ENCODE measurements at places on chromosomes 16 and 17.

DNA sequence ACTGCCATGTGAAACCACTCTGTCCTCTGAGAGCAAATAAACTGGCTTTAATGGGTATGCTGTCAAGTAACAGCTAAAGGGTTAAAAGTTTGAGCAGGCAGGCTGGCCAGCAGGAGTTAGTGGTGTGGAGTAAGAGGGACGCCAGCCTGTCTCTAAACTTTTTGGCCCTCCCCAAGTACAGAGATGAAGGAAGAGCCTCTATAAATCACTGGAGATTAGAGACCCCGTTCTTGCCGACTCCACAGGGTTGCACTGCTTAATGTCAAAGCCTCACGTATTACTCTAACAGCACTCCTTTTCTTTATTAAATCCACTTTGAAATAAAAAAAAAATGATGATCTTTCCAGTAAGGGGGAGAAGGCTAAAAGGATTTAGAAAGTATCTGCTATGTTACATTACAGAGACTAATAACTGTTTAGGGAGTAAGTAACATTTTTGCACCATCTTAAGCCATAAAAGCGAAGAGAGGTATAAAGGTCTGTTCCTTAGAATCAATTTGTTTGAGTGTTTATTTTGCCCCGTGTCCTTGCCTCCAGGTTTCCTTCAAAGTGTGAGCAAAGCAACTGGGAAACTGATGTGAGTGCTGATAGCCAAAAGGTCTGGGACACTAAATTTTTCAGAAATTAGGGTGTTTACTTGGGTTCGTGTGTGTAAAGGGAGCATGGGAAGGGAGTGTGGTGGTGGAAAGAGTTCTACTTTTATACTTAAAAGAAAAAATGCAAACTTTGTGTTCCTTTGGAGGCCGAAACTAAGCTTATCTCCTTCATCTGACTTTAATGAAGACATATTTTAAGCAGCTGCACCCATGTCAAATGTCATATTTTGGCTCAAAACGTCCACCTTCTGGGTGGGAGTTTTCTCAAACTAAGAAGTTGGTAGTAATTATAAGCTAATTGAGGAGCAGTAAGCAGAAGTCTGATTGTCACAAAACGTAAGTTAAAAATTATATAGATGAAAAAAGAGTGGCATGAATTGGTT is 109.9 kb upstream of the TBX2 start:
- no peak for DNase-seq

DNA sequence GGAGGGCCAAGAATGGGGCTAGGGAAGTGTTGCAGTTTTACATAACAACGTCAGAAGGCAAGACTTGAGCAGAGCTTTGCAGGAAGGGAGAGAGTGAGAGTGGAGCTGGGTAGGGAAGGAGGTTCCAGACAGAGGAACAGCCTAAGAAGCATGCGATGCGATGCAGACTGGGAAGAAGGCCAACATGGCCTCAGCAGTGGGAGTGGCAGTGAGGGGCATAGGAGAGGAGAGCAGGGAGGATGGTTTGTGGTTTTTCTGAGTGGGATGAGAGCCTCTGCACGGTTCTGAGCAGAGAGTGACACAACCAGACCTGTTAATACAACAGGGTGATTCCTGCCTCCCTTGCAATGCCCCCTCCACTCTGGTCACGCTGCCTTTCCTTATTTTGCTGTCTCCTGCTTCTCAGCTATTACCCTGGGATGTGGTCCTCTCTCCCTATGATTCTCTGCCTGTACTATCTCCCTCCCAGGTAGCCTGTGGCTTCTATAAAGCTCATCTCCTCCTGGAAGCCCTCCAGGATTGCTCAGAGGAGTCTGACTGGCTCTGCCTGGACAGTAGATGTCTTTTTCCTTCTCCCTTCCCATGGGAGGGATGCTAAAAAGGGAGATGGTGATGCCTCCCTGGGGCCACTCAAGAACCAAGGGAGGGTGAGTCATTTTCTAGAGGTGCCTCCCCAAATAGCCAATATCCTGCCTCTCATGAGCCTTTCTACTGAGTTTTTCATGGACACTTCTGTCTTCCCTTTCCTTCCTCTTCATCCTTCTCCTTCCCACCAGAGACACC is 38.7 kb upstream of the NGFR start:
- DNase-seq = no peak

GRCh38 chr16:70804734-70805169 is 3.8 kb upstream of the VAC14 start:
- DNase-seq = no peak

DNA sequence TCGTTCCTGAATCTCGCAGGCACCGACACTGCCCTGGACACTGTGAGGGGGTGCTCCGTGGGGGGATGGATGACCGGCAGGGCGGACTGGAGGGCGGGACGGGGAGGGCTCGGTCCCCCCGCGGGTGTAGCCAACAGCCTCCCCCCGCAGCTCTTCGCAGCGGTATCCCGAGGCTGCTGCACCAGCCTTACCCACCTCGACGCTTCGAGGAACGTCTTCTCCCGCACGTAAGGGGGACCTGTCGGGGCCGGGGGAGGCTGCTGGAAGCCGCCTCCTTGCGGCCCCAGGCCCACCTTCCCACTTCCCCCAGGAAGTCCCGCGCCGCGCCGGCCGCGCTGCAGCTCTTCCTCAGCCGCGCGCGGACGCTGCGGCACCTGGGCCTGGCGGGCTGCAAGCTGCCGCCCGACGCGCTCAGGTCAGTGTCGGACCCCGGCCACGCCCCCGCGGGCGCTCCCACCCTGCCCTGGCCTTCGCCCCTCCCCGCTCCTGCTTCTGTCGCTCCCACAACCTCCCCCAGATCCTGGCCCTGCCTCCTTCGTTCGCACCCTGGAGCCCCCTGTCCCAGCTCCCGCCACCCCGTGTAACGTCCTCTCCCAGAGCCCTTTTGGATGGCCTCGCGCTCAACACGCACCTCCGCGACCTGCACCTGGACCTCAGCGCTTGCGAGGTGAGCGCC is 3.3 kb downstream of the CARMIL2 start:
- no peak for DNase-seq

DNA sequence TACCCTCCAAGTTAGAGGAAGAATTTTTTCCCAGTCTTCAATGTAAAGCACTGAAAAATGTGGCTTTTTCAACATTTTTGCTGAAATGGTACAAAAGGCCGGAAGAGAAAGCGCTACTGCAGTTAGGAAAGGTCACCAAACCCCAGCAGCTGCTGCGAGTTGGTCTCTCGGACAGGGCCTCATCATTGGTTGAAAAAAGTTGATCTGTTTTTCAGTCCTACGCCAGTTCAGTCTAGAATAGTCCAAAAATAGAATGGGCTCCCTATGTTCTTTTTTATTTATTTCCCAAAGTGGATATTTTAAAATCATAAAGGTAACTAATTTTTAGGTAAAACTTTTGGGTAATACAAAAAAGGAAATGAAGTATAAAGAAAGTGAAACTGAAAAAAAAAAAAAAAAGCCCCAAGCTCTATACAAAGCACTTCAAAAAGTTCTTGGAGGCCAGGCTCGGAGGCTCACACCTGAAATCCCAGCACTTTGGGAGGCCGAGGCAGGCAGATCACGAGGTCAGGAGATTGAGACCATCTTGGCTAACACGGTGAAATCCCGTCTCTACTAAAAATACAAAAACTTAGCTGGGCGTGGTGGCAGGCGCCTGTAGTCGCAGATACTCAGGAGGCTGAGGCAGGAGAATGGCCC is 17.4 kb downstream of the ADAP2 start:
- DNase-seq = no peak

GRCh38 chr17:2978991-2979390 is 84.4 kb downstream of the OR1D5 start:
- no peak for DNase-seq

GRCh38 chr17:67461228-67461780 is 84.2 kb downstream of the PITPNC1 start:
- no peak for DNase-seq

- no peak for DNase-seq
Observed at GRCh38 chr17:78718575-78719208, 63.4 kb downstream of the CYTH1 start.

GRCh38 chr16:17444658-17445057 is 26.1 kb downstream of the XYLT1 start:
- no peak for DNase-seq

- DNase-seq = peak; percentile 90
Observed at GRCh38 chr17:47650525-47651522, 1.1 kb downstream of the KPNB1 start.

- DNase-seq = no peak
Observed at GRCh38 chr17:14417336-14417735, 116.5 kb downstream of the HS3ST3B1 start.

DNA sequence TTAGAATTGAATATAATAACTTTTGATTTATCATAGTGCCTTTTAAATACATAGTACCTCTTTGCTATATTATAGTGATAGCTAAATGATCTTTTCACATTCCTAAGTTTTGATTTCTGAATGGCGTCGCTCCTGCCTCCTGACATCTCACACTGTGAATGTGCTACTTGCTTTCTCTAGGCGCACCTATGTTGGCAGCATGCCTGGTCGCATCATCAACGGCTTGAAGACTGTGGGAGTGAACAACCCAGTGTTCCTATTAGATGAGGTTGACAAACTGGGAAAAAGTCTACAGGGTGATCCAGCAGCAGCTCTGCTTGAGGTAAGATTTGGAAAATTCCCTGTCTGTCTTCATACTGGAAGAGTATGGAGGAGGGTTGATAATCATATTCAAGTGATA is 29.8 kb upstream of the ABCC11 start:
- no peak for DNase-seq

DNA sequence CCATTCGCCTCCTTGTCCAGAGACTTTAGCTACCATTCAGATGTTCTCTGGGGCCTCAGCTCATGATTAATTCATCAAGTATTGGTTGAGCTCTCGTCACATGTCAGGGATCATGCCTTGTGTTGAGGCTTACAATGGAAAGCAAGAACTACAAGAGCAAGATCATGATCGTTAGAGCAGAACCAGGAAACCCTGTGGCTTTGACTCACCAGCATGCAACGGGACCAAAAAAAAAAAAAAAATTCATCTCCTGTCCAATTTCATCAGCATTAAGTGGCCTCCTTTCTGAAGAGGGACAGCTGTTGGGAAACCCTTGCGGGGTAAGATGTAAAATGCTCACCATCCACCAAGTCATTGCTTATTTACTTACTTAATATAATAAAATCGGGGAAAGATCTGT is 12.1 kb upstream of the USP10 start:
- DNase-seq = no peak

DNA sequence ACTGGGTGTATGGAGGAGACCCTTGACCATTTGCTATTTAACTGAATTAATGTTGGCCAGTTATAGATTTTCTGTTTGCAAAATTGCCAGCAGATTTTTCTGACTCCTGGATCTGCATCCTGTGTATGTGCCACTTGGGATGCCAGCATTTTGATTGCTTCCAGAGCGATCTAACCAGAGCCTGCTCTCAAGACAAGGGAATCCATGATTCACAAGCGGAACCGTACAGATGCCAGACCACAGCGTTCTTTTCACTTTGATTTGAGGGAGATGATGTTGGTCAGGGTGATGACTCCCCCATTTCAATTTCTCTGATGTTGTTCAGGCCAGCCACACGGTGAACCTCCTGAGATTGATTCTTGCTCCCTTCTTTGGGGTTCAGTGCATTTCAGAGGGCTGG is 228.7 kb downstream of the CDH13 start:
- DNase-seq = no peak

- no peak for DNase-seq
Observed at GRCh38 chr16:66308096-66308495, 58.4 kb upstream of the CDH5 start.

- DNase-seq = no peak
Observed at GRCh38 chr16:8775359-8775758, 22.1 kb downstream of the TMEM186 start.

DNA sequence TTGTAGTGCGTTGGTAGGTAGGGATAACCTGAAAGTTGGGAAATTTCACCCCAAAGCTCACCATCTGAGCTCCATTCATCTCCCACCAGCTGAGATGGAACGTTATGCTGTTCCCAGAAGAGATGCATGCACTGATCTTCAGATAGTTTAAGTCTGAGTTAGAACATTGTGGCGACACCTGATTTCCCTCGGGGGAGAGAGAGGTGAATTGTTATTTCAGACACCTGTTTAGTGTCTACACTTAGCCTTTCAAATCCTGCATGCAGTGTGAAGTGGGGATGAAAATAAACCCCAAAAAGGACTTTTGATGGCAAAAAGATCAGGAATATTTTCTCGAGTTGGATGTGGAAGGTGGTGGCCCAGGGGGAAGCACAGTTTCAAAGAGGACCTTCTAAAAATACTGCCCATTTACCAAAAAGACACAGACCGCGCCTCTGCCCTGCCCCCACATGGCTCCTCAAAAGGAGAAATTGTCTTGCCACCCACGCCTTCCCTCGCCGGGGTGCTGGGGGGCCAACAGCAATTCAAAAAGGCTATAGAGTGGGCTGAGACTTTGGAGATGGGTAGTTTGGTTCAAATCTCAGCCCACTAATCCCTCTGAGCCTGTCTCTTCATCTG is 11.4 kb downstream of the CIITA start:
- DNase-seq = no peak

DNA sequence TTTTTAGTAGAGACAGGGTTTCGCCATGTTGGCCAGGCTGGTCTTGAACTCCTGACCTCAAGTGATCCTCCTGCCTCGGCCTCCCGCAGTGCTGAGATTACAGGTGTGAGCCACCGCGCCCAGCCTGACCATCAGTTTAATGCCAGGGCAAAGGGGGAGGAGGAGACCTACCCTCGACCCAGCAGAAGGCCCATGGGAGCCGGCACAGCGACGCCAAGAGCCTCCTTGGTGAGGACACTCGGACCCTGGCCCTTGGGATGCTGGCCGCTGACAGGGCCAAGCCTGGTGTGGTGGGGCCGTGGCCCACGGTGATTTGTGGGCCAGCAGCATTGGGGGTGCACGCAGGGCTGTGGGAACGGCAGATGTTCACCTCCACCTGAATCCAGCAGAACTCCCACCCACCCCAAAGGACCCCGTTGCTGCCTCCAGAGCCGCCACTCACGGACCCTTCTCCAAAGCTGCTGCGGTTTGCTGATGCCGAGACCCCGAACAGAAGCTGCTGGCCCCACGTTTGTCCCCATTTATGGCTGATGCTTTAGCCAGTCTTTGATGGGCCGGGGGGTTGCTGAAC is 20.0 kb downstream of the UTS2R start:
- no peak for DNase-seq

GRCh38 chr17:46768540-46768870 is 50.0 kb downstream of the WNT3 start:
- no peak for DNase-seq

DNA sequence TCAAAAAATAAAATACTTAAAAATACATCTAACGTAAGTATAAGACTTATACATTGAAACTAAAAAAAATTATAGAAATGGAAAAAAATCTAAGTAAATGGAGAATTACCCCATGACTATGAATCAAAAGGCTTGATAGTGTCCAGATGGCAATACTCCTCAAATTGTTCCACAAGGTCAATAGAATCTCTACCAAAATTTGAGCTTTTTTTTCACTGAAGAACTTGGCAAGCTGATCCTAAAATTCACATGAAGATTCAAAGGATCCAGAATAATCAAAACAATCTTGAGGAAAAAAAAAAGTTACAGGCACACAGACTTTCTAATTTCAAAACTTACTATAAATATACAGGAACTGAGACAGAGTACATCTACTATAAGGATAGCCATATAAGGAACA is 448.4 kb upstream of the CDH11 start:
- DNase-seq = no peak

GRCh38 chr17:20123209-20123608 is 114.0 kb downstream of the SPECC1 start:
- DNase-seq = no peak
